ENCODE measurements at places on chromosomes 1 and 21. TPM values are rescaled to one million over a fixed set of nuclear protein-coding genes. Genes with fewer than 3 reads are reported as not detected.

KPRP gene
- total RNA-seq: not detected

ERICH3 gene
- total RNA-seq: not detected

ANGPTL3 gene
- total RNA-seq: not detected

OXCT2 gene
- 4.5 TPM for total RNA-seq

BTG2 gene
- 40.7 TPM for total RNA-seq

CD84 gene
- total RNA-seq: not detected

All from bladder microvascular endothelial cell (primary cell).